Stomach (tissue), 19 donors: ENCODE measurements at places on chromosomes 7 and 10. TPM values are rescaled to one million over a fixed set of nuclear protein-coding genes. Genes with fewer than 3 reads are reported as not detected.

- DNase-seq, result no peak
Measured at GRCh38 chr7:98571006-98571405, 46.1 kb upstream of the NPTX2 start.

- DNase-seq, result no peak
Measured at GRCh38 chr10:108632144-108632543, 1291.2 kb downstream of the XPNPEP1 start.

The NRP1 gene
- total RNA-seq, result 18.8 TPM

DNA sequence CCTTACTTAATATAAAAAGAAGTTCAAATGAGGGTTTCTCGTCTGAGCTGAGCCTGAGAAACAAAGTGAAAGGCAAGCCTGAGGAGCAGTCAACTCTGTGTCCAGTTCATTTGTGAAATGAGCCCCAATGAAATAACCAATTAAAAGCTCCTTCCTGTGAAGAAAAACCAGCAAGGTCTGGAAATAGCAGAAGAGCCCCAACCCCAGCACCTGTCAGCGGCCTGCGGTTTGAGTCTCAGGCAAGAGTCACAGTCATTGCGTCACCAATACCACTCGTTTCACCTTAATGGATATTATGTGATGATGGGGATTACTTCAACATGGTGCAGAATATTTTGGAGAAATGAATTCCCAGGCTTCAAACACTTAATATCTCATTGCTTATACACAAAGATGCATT is 211.3 kb upstream of the DPP6 start:
- DNase-seq, result no peak

The HEPACAM2 gene
- total RNA-seq, result 6.4 TPM

DNA sequence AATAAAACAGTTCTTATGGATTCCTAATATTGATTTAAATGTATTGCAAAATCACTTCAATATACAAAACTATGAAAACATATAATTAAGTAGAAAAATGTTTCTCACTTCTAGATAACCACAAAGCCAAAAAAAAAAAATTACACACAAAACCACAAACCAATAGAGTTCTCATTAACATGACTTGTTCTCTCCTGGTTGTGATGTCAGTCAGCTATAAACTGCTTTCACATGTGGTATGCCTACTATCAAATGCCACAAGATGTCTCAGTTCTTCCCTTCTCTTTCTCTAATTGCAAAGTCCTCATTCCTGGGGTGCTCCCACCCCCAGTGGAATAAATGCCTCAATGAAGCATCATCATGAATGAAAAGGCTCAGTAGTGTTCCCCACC is 16.6 kb downstream of the GNAI1 start:
- no peak for DNase-seq

GRCh38 chr10:92265687-92266258 is 25.1 kb downstream of the CPEB3 start:
- no peak for DNase-seq

The UPK3BL1 gene
- total RNA-seq, result 20.4 TPM

The DPYSL4 gene
- total RNA-seq, result 2.0 TPM

The WEE2 gene
- total RNA-seq, result not detected

DNA sequence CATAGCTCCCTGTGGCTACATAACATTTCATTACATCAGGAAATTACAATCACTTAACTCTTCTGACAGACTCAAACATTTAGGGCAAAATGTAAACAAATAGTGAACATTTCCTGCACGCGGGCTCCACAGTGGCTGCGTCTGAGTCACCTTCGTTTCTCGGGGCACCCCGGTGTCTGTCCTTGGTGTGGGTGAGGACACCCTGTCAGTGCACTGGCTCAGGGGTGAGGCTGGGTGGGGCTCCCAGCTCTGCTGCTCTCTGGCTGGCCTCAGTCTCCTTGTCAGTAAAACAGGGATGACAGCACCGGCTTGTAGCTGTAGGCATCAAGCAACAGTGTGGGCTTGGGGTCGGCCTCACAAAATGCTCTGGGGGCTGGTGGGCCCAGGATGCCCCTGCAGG is 237.1 kb upstream of the SHH start:
- DNase-seq, result no peak

DNA sequence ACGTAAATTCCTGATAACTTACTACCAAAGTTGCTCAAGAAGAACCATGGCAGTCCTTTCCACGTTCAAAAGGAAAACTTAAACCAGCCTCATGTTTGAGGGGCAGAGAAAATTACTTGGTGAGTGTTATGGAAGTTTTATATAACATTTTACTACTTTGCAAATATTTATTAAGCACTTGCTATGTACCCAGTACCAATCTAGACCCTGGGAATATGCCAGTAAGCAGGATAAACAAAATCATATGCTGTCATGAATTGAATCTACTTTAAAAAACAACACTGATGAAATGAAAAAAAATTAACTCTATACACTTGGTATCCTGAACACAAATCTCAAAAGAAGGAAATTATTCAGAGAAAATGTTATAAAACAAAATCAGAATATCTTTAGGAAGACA is 46.1 kb downstream of the NCAPG2 start:
- no peak for DNase-seq

The CYP26C1 gene
- not detected for total RNA-seq

DNA sequence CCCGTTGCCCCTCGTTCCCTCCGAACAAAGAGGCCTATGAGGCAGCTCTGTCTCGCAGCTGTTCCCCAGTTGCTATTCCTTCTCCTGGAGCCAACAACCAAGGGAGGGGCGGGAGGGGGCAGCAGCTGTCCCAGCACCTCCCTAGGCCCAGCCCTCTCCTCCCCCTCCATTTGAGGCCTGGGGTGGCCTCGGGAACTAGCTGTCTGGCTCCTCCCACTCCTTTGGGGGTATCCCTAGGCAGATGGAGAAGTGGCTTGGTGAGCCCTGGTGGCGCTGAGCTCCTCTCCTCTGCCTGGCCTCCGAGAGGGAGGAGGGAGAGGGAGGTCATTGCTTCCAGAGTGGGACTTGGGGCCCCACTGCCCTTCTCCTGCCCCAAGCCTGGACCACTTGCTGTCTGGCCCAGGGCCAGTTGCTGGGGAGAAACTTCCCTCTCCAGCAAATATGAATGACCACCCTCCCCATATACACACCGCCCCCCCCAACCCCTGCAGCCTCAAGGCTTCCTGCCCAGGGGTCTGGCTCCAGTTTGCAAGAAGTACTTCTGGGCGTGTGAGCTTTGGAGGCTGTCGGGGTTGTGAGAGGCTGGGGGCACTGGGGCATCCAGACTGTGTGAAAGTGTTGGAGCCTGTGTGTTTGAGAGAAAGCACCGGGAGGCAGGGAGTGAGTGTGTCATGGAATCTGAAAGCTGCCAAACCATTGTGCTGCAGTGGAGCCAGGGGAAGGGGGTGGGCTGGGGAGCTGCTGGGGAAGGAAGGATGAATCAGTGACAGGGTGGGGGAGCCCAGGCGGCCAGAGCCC is 3.1 kb downstream of the FLNC start:
- DNase-seq, result no peak

The UCMA gene
- not detected for total RNA-seq

- no peak for DNase-seq
Measured at GRCh38 chr10:45599021-45599603, 73.5 kb downstream of the ZFAND4 start.

GRCh38 chr7:16416289-16417282 is 4.8 kb downstream of the CRPPA start:
- DNase-seq, result no peak
